ENCODE measurements at places on chromosomes 16 and 17. TPM values are rescaled to one million over a fixed set of nuclear protein-coding genes. Genes with fewer than 3 reads are reported as not detected.

DNA sequence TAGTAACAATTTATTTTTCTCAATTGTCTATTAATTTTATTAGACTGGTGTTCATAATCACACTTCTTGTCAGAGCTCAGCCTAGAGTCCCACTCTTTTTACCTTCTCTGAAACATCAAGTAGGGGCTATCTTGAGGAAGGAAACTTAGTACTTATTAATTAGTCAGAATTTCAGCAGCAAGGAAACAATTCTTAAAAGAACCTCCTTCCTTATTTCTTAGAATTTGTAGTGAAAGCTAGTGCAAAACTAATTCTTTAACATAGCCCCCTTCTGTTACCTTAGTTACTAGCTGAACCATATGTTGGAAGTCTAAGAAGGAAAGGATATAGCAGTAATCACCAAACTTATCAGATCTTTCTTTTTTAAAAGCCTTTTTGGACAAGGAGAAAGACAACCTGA is 35.2 kb downstream of the MAP2K4 start:
- DNase-seq = no peak

- no peak for DNase-seq
These were observed 372 bp downstream of the CD300A start for GRCh38 chr17:74466828-74467184.

DNA sequence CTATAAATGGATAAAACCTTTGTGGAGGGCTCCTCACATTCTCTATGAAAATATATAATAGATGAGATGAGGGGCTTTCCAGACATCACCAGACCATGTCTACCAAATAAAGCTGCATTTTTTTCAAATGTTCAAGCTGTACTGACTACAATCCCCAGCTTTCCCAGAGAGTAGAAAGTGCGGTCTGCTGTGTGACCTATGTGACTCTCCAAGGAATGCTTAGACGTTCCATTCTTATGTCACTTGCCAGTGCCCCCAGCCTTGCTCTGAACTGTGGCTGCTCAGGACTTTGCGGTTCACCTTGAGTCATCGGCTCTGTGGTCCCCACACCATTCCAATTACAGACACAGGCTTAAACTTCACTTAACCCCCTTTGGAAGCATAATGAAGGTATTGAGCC is 47.8 kb upstream of the SCNN1B start:
- DNase-seq = no peak

GRCh38 chr16:74991593-74992403 is 6.9 kb upstream of the WDR59 start:
- DNase-seq = no peak

- DNase-seq = no peak
These were observed 10.7 kb upstream of the SNN start for GRCh38 chr16:11657556-11657955.

DNA sequence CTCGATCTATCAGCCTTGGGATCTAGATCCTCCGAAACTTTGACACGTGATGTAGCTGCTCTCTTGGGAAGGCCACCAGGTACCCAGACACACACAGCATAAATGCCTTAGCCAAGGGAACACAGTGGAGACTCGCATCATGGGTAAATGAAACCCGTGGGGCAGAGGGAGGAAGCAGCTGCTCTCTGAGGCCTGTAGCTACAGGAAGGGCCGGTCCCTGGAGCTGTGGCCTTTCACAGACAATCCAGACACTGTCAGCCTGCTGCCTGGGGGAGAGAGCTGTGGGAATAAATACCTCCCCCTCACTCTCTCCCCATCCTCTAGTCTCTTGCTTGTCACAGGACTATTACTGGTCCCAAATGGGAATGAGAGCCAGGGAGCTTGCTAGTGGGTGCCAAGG is 351.2 kb downstream of the UTP18 start:
- no peak for DNase-seq

GRCh38 chr17:68172461-68172954 is 75.3 kb upstream of the AMZ2 start:
- DNase-seq = no peak

DNA sequence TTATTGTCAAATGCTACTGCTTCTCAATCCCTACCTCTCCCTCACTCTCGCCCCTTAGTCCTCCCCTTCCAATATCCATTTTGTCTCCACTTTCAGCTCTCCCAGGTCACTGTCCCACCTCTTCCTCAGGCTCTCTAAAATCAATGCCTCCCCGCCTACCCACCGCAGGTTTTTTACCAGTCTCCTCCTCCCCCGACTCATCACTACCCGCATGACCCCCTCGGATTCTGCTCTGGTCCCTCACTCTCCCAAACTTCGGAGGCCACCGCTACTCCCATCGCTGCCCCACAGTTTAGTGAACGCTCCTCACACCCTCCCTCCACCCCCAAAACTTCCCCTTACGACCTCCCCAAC is 513 bp downstream of the CRLF3 start:
- DNase-seq = no peak

DNA sequence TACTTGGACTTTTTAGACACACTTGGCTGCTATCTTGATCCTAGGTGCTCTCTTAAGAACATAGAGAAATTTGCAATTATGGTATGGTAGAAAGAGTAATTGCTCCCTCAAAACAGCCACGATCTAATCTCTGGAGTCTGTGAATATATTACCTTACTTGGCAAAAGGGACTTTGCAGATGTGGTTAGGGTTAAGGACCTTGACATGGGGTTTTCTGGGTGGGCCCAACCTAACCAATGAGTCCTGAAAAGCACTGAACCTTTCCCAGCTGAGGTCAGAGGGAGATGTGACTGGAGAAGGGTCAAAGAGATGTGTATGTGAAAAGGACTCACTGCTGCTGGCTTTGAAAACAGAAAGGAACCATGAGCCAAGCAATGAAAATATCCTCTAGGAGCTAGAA is 26.7 kb upstream of the MED13 start:
- no peak for DNase-seq

DNA sequence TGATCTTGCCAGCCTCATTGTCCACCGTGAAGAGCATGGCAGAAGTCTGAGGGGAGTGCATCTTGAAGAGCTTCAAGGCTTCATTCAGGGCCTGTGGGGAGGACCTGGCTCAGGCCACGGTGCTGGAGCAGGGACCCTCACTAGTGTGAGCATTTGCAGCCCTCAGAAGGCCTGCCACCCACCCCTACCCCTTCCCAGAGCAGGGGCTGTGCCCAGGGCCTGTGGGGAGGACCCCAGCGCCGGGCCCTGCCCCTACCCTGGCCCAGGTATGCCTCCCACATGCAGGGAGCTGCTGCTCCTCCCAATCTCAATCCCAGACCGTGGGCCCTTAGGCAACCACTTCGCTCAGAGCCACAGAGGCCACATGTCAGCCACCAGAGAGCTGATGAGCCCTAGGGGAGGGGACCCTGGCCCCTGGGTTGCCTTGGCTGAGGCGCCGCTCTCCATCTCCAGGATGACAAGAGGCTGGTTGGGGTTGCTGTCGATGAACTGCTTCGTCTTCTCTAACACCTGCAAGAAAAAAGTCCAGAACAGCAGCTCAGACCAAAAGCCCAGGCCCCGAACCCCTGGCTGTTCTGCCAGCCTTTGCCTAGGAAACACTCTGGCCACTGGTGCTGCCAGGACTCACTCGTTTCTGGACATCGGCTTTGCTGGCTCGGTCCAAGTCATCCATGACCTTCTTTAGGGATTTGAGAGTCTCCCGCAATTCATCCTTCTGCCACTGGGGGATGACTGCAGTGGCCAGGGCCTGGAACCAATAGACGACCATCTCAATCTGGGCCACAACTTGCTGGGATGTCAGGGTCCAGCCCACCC is 1.8 kb upstream of the EXOSC6 start:
- DNase-seq = no peak

GRCh38 chr16:87555647-87556046 is 46.7 kb upstream of the JPH3 start:
- no peak for DNase-seq

DNA sequence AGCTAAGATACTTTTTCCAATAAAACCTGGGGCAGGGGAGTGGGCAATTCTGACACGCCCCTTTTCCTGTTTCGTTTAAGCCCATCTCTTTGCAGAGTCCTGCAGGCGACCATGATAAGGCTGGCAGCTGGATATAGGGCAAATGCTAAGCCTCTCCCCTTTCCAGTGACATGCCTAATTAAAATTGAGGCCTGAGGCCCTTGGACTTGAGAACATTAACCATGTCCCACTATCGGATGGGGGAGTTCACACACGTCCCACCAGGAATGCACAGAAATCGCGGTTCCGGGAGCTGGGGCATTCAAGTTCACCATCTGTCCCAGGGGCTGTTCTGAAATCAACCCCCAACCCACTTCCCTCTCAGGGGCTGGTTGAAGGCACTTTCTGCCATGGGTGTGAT is 109.2 kb upstream of the FOXF1 start:
- no peak for DNase-seq

DNA sequence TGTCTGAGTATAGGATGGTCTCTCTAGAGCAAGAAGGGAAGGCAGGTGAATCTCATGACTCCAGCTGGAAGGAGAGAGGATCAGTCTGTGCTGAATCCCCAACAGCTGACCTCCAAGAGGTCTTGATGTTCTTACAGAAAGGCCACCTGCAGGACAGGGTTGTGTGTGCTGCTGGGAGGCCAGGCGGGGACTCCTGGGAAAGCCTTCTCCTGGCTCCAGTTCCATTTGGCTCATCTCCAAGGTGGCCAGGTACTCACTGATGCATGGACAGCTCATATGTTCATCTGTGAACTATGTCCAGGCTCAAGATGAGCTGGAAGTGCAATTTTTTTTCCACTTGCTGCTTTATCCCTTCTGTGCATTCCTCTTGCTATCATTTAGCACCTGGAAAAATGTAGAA is 730.2 kb upstream of the RBFOX1 start:
- no peak for DNase-seq

DNA sequence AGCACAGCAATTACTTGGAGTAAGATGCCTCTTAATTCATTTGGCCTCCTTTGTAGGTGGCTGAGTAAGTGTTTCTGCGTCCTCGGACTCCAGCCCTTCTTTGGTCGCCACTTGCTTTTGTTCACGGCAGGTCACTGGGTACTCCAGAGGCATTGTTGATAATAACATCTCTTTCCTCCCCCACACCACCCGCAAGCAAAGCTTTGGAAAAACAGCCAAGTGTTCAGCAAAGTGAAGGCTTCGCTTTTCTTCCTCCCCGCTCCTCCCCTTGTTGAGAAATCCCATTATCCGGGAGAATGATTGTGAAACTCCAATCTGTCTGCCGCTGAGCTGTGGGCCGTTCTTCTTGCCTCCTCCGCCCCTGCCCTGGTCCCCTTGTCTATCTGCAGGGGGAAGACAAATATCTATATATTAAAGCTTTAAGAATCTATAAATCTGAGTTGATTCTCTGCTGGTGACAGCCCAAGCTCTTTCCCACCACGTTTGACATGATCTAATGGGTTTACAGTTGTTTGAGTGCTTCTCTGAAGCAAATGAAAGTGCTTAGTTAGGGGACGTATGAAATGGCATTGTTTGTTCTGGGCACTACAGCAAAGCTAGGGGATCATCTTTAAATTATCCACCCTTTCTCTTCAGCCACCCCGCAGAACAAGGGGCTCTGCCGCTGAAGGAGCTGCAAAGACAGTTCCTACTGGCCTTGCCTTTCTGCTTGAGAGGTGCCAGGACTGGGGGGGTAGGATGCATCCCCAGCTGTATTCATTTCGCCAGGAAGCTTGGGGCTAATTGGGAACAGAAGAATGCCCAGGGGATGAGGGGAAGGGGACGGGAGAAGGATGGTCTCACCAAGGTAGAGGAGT is 167.1 kb downstream of the CCDC182 start:
- peak; percentile 92 for DNase-seq

DNA sequence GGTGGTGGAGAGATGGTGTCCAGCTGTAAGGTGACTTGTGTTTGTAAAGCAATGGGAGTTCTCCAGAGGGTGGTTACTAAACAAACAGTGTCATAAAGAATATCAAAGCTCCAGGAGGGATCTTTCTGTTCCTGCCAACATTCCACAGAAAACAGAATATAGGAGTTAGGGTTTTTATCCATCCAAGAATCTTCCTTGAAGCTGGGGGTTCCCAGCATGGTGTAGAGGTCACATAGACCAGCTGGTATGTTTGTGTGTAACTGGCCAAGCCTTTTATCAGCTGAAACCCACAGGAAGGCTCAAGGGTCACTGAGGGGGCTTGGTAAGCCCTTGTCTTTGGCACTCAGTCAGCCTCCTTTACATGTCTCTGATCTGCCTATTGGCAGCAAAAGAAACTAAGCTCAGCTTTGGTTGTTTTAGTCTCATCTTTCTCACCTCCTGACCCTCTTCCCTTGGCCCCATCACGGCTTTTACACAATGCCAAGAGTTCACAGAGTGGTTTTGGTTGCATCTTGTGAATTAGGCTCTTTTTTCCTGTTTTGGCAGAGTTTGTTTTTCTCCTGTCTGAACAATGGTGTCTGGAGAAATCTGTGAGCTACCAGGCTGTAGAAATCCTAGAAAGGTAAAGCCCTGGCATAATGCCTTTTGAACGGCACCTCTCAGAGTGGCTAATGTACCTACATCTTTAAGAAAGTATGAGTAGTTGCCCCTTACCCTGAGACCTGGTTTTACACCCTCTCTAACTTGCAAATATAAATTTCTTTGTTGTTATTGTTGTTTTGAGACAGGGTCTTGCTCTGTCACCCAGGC is 4.6 kb downstream of the CNTD1 start:
- no peak for DNase-seq

DNA sequence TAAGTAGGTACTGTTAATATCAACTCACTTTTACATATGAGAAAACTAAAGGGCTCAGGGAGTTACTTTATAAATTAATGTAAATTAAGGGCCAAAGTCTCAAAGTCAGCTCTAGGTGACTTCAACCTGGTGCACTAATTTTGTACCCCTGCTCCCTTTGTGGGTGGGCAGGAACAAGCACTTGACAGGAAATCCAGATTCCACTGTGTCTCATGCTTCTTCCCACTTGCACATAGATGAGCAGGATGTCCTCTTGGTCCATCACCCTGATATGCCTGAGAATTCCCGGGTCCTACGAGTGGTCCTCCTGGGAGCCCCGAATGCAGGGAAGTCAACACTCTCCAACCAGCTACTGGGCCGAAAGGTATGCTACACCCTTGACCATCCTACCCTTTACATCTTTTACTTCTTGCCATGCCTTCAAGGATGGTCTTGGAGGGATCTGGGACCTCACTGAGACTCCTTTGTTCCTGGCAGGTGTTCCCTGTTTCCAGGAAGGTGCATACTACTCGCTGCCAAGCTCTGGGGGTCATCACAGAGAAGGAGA is 1.3 kb downstream of the ERAL1 start:
- DNase-seq = no peak

- DNase-seq = no peak
These were observed 78.6 kb upstream of the ZFHX3 start for GRCh38 chr16:73126525-73126853.

The CCL5 gene
- 2.8 TPM for total RNA-seq

The SPHK1 gene
- total RNA-seq = 16.4 TPM

The CTRB2 gene
- total RNA-seq = not detected

The MYH3 gene
- total RNA-seq = 2.0 TPM

The ALDH3A1 gene
- total RNA-seq = 1.9 TPM

The TLE7 gene
- not detected for total RNA-seq

The PRR35 gene
- total RNA-seq = not detected

The RAC3 gene
- total RNA-seq = 2.1 TPM

The CDK5R1 gene
- 0.86 TPM for total RNA-seq

The MMP28 gene
- 83.9 TPM for total RNA-seq

The CA7 gene
- total RNA-seq = not detected

Measured in esophagus muscularis mucosa (tissue), 4 donors.